CD4-positive, CD25-positive, alpha-beta regulatory T cell (primary cell): ENCODE measurements at places on chromosomes 5 and 9. TPM values are rescaled to one million over a fixed set of nuclear protein-coding genes. Genes with fewer than 3 reads are reported as not detected.

Gene SLC6A3
- polyA plus RNA-seq = not detected

Gene CSF2
- polyA plus RNA-seq = not detected

Gene SPATA9
- polyA plus RNA-seq = 0.28 TPM

Gene HAPLN1
- not detected for polyA plus RNA-seq

Gene SLCO4C1
- not detected for polyA plus RNA-seq

Gene FAT2
- not detected for polyA plus RNA-seq

Gene ACER2
- polyA plus RNA-seq = 0.87 TPM

Gene C5orf46
- not detected for polyA plus RNA-seq

Gene ZNF354B
- 2.3 TPM for polyA plus RNA-seq

Gene LAMC3
- polyA plus RNA-seq = 1.2 TPM

Gene GCNT1
- polyA plus RNA-seq = 9.5 TPM

Gene STXBP1
- 1.3 TPM for polyA plus RNA-seq

Gene SPINK4
- polyA plus RNA-seq = not detected

Gene INSL4
- not detected for polyA plus RNA-seq

Gene UNC13B
- polyA plus RNA-seq = 0.20 TPM

Gene DNAI1
- not detected for polyA plus RNA-seq

Gene WNT8A
- not detected for polyA plus RNA-seq

Gene CDKN2B
- polyA plus RNA-seq = 0.21 TPM

Gene HRH2
- polyA plus RNA-seq = 1.6 TPM

Gene CATSPER3
- polyA plus RNA-seq = 0.34 TPM

Gene CCL27
- polyA plus RNA-seq = not detected

Gene SPACA9
- polyA plus RNA-seq = 2.2 TPM

Gene C5orf58
- 1.1 TPM for polyA plus RNA-seq

Gene ITGA1
- not detected for polyA plus RNA-seq

Gene NPR3
- not detected for polyA plus RNA-seq

Gene TRIM23
- 10.3 TPM for polyA plus RNA-seq

Gene SURF6
- 8.4 TPM for polyA plus RNA-seq

Gene FCN1
- 7.1 TPM for polyA plus RNA-seq

Gene ZNF608
- polyA plus RNA-seq = not detected

Gene SEMA6A
- polyA plus RNA-seq = 0.38 TPM
